ENCODE measurements at places on chromosomes 16 and 17.

DNA sequence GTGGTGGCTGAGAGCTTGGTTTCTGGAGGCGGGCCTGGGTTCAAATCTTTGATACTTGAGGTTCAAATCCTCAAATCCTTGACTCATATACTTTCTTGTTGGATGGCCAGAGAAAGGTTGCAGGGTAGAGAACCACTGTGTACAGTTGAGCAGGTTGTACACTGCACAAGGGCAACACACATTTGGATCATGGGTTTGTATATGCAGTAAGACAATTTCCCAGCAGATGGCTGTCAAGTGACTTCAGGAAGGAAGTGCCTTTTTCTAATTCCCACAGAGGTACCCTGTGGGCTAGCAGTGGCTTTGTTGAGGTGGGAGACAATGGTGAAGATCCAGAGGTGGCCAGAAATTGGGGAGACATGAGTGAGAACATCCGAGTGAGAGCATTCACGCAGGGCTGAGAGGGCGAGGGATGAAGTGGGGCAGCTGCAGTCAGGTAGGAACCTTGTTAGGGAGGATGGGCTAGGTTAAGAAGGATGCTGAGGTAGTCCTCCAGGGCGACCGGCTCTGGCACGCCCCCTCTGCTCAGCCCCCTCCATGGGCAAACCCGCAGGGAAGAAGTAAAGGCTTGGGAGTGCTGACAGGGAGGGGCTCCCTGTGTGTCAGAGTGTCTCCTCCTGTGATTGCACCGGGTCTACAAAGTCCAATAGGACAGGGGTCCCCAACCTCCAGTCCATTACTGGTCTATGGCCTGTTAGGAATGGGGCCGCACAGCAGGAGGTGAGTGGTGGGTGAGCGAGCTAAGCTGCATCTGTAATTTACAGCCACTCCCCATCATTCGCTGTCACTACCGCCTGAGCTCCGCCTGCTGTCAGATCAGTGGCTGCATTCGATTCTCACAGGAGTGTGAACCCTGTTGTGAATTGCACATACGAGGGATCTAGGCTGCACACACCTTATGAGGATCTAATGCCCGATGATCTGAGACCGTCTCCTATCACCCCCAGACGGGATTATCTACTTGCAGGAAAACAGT lies 2.7 kb downstream of the C16orf89 start:
- DNase-seq = no peak

- DNase-seq = peak; percentile 80
Observed at GRCh38 chr17:51000835-51001638, 119.6 kb downstream of the SPAG9 start.

DNA sequence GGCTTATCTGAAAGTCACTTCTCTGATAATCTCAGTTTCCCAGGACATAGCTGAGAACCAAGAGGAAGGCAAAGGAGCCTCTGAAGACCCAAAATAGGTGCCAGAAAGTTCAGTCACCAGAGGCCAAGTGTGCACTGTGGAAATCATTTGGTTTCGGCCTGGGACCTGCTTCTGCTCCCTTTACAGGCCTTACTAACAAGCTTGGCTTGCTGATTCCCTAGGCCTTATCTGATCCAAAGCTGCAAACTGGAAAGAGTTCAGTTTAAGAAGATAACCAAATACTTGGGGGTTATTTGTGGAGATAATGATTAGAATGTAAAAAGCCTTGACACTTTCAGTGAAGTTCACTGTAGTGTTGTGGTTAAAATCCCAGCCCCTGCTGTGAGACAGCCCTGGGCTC lies 17.0 kb downstream of the ITGA3 start:
- no peak for DNase-seq

GRCh38 chr16:88558457-88559442 lies 11.5 kb upstream of the ZC3H18 start:
- DNase-seq = no peak

GRCh38 chr16:35532576-35532975 lies 2073.2 kb downstream of the TP53TG3F start:
- no peak for DNase-seq

DNA sequence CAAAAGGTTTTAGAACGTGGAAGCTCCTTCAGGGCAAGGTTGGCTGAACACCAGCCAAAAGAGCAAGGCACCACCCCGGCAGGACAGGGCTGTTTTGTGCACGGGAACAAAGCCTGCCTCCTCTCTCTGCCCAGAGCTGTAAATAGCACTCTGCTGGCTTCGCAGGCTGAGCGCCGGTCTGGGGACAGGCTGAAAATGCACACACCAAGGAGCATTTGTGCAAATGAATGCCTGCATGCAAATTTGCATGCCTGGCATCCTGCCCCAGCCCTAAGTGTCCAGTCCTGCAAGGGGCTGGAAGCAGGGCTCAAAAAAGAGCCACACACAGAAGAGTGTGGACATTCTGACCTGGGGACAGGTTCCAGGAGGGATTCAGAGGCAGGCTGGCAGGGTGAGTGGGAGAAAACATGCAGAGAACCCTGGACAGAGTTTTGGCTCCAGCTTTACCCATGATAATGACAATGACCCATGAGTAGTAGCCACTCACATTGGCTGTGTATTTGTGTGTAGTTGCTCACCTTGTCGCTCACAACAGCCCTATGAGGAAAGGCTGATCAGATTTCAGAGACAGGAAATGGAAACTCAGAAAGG lies 11.7 kb downstream of the ABAT start:
- no peak for DNase-seq

DNA sequence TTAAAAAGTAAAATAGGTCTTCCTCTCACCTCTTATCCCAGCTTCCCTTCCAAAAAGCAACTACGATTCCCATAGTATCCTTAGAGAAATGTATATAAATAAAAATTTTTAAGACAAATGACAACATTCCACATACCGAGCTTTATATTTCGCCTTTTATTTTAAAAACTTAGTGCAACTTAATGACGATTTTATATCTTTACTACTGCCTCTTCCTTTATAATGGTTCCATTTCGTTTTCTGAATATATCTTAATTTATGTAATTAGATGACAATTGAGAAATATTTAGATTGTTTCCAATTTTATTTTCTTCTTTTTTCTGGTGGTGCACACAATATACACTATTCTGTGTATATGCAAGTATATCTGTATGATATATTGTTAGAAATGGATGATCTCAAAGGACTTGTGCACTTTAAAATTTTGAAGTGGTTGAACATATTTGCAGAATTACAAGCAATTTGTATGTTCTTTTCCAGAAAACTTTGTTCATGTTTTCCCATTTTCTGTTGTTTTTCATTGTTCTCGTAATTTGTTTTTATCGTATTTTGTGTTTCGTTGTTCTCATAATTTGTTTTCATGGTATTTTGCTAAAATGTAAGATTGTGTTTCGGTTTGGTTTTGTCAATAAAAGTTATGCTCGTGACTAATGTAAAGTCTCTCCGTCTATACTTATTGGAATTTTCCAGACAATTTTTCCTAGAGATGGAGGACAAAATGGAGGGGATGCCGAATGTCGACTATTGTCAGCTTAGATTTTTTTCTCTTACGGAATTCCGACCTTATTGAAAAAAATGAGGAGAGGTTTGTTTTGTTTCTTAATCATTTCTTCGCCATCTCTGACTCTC lies 20.4 kb upstream of the HOXB13 start:
- no peak for DNase-seq

DNA sequence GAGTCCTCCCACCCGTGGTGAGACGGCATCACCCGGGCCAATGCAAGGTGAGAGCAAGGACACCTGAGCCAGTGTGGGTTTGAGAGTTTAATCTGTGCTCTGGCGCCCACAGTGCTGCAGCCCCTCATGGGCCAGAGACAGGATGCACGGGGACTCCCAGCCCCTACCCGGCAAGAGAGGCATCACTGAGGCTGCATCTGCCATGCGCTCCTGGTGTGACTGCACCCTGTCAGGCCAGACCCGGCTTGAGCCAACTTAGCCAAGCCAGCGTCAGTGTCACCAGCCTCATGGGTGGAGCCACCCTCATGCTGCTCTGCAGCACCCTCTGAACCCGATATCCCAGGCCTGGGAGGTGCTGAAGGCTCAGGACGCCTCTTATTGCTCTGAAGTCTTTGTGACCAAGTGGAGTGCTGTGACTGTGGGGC lies 1.3 kb upstream of the BRICD5 start:
- no peak for DNase-seq

GRCh38 chr16:25996052-25996451 lies 304.3 kb downstream of the HS3ST4 start:
- no peak for DNase-seq

DNA sequence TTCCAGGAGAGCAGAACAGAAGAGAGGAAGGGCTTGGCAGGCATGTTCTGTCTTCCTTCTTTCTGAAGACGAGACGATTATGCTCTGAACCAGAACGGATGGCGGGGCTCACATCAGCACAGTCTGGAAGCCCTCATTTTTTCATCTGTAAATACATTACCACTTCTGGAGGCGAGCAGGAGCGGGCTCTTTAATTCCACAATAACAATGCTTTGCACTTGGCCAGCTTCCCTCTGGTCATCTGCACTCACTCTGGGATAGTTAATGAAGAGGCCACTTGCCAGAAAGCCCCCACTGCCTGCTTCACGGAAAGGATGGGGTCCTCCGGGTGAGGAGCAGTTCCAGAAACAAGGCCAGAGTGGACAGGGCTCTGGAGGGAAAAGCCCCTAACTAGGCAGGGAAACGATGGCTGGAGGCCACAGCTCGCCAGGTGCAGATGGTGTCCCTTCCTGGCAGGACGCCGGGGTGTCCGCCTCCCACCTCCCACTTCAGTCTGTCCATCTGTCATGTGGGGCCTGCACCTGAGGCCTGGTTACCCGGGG lies 13.1 kb upstream of the BCAR1 start:
- no peak for DNase-seq

All from NCI-H1694 (cell line).